ENCODE measurements at places on chromosomes 5 and 9. TPM values are rescaled to one million over a fixed set of nuclear protein-coding genes. Genes with fewer than 3 reads are reported as not detected.

The TMEM171 gene
- total RNA-seq: 3.5 TPM

The PCDHB15 gene
- total RNA-seq: not detected

The PHPT1 gene
- total RNA-seq: 127 TPM

The FOXD4L3 gene
- total RNA-seq: not detected

The CRB2 gene
- total RNA-seq: not detected

The PCDHGB7 gene
- 0.03 TPM for total RNA-seq

The PARP8 gene
- total RNA-seq: 2.7 TPM

The CATSPER3 gene
- total RNA-seq: 1.1 TPM

The DMRT3 gene
- not detected for total RNA-seq

The ADAMTSL2 gene
- not detected for total RNA-seq

The COL23A1 gene
- total RNA-seq: 1.2 TPM

The CCDC192 gene
- total RNA-seq: not detected

DNA sequence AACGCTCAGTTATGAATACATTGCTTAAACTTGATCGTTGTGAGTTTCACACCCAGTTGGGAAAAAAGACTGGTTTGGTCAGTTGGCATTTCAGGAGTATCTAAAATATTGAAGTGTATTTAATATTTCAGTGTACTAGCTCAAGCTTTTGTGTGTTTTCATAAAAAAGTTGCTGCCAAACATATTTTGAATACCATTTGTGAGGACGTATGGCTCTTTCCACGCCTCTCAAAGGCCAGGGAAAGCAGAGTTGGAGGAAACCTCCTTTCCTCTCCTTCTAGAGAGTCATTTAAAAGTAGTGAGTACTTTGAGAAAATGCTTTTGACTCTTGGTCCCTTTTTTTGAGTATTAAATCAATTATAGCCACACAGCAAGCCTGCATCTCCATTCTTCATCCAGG is 43.2 kb upstream of the ANKRD33B start:
- no peak for DNase-seq

GRCh38 chr5:67363963-67364362 is 167.4 kb upstream of the CD180 start:
- DNase-seq: no peak

- no peak for DNase-seq
These were observed 292.6 kb upstream of the DAB2 start for GRCh38 chr5:39717176-39717897.

GRCh38 chr5:171714851-171715250 is 70.8 kb upstream of the SMIM23 start:
- DNase-seq: no peak

DNA sequence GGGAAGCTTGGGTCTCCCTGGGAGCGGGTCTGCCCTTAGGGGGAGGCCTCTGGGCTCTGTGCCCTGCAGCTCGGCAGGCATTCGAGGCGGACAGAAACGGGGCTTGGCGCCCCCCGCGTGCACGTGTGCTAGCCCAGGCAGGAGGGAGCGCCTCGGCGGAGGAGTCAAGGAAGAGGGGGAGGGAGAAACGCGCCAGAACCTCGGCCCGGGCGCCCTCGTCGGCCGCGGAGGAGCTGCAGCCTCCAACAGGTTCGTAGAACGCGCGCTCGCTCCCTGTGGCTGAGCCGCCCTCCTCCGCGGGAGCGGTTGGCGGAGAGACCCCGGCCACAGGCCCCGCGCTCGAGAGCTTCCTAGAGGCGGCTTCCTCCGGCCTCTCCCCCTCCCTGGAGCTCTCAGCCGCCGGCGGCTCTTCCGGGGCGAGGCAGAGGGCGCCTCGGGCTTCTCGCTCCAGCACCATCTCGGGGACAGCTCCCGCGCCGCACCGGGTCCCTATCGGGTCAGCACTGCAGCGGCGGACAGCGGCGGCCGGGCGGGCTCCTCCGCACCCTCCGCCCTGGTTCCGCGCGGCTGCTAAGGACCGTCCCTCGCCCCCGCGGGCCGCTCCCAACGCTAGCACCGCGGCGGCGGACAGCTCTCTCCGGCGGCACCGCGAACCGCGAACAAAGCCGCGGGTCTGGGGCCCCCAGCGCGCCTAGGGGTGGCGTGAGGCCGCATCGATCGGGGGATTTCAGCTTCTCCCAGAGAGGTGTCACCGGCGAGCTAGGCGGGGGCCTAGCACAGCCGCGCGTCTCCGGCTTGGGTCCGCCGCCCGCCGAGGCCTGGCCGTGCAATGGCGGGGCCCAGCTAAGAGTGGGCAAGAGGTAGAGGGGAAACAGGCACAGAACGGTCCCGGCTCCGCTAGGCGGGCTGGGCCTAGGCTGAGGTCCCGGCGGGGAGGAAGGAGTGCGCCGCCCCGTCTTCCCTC is 74.6 kb upstream of the CPLX2 start:
- DNase-seq: peak; percentile 94

- no peak for DNase-seq
These were observed 109.8 kb downstream of the HMHB1 start for GRCh38 chr5:143921525-143922311.

GRCh38 chr9:250625-251024 is 36.0 kb downstream of the DOCK8 start:
- no peak for DNase-seq

- peak; percentile 49 for DNase-seq
These were observed 1172.9 kb downstream of the CDH12 start for GRCh38 chr5:21680196-21680595.

- no peak for DNase-seq
These were observed 257.6 kb downstream of the FAM114A2 start for GRCh38 chr5:153780876-153781705.

DNA sequence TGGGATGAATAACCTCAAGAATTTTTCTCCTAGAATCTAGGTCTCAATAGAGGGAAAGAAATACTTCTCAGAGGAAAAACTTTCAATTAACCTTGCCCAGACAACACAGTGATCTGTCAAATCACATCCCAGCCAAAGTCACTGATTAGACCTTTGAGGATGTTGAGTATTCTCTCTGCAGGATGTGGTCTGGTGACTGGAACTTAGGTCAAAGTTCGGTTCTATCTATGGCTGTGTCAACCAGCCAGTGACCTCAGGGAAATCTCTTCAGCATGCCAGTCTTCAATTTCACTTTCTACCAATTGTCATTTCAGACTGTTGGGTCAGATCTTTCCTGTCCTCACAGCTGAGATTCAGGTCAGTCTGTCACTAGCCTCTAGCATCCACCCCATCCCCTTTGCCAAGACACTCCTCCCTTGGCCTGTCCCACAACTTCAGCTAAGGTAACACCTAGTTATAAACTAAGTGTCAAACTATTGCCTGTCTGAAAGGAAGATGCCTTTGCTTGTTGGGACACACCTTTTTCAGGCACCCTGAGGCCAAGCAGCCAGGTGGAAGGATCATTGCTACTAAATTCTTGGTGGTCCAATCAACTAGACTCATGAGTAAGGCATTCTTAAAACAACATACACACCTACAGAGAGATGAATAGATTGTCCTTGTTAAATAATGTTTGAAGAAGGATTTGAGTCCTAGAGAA is 156.3 kb upstream of the FST start:
- no peak for DNase-seq

DNA sequence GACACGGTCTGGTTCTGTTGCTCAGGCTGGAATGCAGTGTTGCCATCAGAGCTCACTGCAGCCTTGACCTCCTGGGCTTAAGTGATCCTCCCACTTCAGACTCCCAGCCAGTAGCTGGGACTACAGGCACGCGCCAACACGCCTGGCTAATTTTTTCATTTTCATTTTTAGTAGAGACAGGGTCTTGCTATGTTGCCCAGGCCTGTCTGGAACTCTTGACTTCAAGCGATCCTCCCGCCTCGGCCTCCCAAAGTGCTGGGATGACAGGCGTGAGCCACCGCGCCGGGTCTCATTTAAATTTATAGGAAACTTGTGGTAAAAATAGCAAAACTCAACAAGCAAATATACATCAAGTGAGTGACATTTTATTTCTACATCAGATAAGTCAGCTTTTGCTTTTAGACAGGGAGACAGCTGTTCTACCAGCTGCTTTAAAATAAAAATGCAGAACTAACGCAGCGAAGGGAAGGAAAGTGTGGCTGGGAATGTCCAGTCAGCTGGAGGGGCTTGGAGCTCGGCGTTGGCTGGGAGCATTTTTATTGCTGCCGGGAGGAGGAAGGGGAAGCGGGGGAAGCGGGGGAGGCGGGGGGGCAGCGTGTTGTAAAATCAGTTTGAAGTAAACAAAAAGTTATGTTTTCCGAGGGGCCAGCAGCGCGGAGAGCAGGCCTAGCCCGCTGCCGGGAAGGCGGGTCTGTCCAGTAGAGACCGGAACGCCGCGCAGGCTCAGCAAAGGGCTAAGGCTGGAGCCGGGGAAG is 707 bp upstream of the ZFYVE16 start:
- peak; percentile 21 for DNase-seq

- DNase-seq: no peak
These were observed 688.3 kb upstream of the WWC1 start for GRCh38 chr5:167603135-167603534.

DNA sequence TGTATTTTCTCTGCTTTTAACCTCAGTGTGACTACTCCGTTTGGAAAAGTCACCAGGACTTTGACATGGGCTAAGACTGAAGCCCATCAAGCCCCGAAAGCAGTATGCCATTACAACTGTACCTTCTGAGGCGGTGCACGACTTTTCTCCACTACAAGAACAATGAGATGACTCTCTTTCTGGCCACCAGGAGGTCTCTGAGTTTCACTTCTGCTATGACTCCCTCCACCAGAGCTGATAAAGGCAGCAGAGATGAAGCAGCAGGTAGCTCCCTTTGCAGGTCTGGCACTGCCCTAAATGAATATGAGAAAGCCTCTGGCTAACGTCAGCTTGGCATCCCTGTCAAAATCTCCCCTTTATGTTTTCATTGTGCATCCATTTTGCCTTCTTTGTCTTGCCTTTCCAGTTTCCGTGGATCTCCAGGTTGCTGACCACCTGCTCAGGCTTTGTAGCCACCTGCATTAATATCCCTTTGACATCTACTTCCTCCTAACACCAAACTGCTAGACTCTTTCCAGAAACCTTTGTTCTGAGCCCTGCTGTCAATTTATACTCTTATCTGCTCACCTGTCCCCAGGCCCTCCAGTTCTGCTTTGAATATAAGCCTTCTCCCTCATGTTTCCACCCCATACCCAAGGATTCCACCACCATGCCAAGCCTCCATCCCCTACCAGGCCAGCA is 221.7 kb downstream of the ZNF608 start:
- DNase-seq: no peak

DNA sequence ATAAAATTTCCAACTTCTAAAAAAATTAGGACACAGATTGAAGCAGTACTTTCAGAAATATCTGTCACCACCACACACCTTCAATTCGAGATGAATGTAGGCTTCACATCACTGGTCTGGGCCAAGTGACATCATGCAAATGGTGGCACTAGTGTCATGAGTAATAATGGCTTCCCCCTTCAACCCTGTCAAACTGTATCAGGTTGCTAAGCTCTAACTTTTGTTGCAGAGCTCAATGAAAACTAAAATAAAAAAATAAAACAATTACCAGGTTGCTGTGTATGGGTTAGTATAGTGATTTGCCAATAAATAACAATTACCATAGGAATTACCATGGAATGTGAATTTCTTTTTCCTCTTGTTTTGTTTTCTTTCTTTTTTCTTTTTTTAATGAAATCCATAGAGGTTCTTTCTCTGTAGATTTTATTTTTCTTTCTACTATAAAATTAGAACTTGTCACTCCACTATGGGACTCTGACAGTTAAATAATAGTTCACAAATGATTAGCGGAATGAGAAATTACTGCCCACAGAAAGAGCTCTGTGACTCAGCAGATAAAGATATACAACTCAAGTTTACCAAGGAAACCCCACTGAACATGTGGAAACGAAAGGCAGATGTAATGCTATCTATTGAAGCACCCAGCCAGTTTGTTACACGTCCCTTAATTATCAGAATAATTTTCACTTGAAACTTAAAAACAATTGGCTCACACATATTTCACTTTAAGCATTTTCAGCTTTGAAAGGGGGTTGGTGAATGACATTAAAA is 783.8 kb upstream of the WWC1 start:
- no peak for DNase-seq

DNA sequence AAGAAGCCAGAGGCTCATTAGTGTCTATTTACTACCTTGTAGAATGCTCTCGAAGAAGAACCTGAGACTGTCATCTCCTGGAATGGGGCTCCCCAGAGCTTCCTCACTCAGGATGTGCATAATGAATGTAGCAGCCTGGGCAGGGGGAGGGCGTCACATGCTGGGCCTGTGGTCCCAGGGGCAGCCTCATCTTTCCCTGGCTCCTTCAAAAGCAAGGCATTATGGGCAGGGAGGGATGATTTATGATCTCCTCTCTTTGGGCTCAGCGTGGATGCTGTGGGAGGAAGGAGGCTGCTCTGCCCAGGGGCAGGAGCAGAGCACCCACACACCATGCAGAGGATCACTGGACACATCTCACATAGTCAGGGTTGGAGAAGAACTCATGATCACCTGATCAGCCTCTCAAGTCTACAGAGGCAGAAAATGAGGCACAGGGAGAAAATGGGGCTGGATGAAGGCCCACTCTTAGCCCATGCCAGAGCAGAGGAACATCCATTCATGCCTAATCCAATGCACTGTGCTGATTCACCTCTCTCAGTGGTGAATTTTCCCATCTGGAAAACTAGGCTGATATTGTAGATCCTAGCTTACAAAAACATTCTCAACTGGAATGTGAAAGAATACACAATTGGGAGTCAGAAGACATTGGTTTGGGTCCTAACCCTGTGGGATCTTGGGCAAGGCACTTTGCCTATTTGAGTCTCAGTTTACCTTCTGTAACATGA is 173.7 kb downstream of the CARTPT start:
- DNase-seq: no peak

GRCh38 chr5:67019065-67019845 is 177.3 kb downstream of the CD180 start:
- no peak for DNase-seq

- DNase-seq: no peak
These were observed 86.6 kb downstream of the MUSK start for GRCh38 chr9:110755179-110755578.

GRCh38 chr9:87708986-87709728 is 16.8 kb upstream of the CTSL start:
- no peak for DNase-seq

DNA sequence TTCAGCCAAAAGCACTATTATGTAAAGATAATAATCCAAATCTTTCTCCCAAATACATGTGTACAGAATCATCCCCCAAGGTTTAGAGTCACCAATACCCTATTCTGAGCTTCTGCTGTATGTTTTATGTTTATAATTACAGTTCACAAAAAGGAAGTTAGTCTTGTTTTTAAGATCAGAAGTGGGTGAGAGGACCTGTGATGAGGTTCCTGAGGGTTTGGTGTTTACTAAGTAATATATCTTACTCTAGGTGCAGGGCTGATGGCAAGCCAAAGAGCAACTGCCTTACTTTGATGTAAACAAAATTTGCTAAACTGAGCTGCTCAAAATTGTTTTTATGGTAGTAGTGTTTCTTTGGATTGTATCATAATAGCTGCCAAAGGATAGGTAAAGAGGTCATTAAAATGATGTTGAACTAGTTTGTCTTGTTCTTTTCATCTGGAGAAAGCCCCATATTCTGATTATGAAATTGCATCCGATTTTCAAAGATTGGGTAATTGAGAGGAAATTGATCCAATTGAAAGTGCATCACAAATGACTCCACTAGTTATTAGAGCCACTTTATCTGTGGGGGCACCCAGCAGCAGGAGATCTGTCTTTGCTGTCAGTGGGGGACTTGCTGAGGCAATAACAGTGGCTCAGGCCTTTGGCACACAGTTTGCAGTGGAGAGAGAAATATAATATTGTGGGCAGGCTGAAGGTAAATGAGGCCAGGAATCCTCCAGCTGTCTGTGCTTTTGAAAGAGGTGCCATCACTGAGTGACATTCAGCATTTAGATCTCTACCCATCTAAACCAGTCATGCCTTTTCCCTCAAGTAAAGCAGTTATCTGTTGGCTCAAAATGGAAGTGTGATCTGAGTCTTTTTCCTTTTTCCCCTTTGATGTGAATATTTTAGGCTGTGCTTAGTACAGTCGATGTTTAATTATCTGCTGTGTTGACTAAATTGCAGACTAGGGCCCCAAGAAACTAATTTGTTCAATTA is 14.1 kb downstream of the TRIM32 start:
- no peak for DNase-seq
